Osteocyte (in vitro differentiated cells): ENCODE measurements at places on chromosomes 5 and 9. TPM values are rescaled to one million over a fixed set of nuclear protein-coding genes. Genes with fewer than 3 reads are reported as not detected.
A peak's percentile ranks its signal among the peaks of the same experiment; 100 is the strongest.

DNA sequence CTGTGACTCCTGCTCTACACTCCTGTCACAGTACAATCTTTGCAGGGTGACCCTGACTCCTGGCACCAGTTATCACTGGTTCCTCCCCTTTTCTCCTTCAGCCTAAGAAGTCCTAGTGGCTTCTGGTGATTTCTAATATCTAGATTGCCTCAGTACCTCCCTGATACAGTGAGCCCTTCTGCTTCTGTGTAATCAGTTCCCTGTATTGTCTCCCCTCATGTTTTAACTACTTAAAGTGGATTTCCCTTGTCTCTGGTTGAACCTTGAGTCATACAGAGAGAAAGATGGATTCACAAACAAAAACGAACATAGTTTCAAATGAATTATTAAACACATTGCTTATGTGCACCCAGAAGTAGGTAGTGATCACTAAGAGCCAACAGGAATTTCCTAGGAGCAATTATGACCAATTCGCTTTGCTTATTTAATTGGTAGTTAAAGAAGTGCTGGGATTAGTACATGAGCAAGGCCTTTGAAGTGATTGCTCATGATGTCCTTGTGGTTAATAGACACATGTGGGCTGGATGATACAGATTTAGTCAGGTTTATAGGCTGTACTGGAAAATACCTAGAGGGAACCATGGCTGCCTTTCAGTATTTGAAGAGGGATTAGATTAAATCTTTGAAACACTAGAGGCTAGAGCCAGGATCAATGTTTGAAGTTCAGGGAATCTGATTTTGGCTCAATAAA lies 145.8 kb upstream of the MEF2C start:
- no peak for DNase-seq

The SYNPO gene
- total RNA-seq, result 17.8 and 18.4 TPM in 2 replicates

DNA sequence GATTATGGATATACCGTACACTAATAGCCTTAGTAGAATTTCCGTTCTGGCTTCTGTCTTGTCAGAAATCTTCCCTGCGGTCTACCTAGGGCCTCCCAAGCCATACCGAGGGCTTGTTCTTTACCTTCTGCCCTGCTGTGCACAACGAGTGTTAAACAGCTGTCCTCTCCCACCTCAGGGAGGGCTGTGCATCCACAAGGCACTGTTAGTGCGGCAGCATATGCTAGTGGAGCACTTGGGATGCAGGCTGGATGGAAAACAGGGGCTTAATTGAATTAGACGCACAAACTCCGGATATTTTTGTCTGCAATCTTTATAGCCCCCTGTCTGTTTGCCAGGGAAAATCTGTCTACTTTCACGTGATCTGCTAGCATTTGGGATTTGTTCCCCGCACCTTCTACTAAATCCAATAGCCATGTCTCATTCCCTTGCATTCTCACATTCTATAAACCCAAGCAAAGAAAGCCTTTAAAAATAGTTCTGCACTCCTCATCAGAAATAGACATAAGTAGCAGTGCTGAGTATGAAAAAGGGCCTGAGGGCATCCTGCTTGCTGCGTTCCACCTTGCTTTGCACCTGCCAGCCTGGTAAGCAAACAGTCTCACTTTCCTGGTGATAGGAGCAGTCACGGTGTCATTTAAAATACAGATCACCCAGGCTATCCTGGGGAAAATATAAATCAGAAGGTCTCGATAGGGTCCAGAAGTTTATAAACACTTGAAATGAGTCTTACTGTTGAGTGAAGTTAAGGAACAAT lies 382.6 kb downstream of the RASEF start:
- no peak for DNase-seq

DNA sequence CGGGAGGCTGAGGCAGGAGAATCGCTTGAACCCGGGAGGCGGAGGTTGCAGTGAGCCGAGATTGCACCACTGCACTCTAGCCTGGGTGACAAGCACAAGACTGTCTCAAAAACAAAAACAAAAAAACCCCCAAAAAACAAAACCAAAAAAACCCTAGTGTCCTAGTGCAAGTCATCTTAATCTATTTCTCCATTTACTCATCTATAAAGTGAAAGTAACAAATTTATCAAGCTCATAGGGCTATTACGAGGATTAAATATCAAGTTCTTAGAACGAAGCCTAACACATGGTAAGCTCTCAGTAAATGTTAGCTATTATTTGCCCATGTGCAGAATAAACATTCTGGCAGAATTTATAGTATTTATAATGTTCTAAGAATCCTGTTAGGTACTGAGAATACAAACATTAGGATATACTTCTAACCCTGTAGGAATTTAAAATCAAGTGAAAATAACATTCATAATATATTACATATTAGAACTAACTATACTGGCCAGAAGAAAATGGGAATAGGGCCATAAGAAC lies 45.0 kb downstream of the GOLPH3 start:
- no peak for DNase-seq

GRCh38 chr9:95370064-95370463 lies 52.6 kb upstream of the FANCC start:
- DNase-seq, result peak; percentile 63

DNA sequence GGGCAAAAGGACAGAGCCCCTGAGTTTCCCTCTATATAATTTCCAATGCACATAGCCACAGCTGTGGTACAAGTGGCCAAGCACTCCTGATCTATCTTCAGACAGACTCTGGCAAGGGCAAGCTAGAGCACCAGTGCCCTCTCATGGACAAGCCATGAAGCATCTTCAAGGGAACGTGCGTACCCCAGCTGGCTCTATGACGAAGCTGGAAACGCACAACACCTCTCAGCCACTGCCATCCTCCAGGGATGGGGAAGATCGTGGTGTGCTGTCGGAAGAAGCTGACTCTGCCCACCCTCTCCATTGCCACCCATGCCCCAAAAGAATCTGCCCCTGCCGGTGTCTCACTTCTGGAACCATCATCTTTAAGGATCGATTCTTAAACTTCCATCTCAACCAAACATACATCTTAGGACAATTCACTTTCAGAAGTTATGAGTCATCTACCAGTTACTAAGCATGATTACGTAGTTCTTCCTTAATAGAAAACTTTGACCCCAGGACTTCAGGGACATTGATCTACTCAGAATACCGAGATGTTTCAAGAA lies 482.9 kb downstream of the AGTPBP1 start:
- DNase-seq, result no peak

The HEXB gene
- total RNA-seq, result 153 and 175 TPM in 2 replicates

DNA sequence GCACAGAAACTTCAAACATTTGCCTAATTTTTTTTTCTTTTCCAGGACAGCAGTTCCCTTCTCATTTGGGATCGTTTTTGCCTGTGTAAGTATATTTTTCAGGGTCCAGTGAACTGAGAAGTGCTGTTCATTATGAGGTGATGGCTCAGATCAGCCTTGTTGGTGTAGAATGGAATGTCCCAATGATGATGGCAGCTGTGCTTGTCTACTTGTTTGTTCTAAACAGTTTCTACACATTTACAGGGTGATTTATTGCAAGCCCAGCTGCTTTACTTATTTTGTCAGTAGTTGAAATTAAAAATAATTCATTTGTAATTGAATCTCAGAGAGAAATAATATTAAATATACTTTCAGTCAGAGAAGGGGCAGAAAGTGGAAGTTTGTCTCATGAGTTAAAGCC lies 337.6 kb upstream of the SEMA6A start:
- DNase-seq, result no peak

The IL13 gene
- not detected in 2 replicates for total RNA-seq

The ALDH1B1 gene
- total RNA-seq, result 10.5 and 10.7 TPM in 2 replicates

DNA sequence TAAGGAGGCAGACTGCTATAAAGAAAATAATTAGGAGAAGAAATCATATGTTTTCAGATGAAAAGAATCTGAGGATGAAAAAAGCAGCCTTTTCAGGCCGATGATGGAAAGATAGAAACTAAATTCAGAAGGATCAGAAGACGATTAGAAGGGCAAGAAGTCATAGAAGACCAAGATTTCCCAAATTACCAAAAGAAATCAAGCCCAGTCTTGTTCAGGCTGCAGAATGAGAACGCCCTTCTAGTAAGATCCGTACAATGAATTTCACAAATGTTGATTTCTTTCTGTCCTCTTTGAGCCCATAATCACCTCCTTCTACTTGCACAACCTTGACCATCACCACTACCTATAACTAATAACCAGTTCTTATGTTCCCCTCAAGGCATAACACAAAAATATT lies 114.6 kb upstream of the CCDC152 start:
- no peak for DNase-seq
